KG1 (cell line): ENCODE measurements at places on chromosomes 1 and 21.

DNA sequence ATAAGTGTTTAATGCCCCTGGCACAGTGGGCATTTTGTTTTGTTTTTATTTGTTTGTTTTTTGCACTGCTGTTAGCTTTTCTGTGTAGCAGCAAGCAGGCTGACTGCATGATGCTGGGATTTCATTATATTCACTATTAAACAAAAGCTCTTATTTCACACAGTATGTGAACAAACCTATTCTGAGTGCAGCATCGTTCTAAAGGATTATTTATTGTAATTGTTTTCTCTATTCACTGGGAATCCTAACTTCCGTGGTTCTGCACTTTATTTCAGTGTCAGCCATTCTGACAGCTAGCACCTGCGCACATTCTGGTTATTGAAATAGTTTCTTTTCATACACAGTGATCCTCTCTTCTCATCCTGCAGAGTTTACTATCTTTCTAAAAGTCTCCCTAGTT is 595.0 kb downstream of the NEGR1 start:
- DNase-seq, result no peak

DNA sequence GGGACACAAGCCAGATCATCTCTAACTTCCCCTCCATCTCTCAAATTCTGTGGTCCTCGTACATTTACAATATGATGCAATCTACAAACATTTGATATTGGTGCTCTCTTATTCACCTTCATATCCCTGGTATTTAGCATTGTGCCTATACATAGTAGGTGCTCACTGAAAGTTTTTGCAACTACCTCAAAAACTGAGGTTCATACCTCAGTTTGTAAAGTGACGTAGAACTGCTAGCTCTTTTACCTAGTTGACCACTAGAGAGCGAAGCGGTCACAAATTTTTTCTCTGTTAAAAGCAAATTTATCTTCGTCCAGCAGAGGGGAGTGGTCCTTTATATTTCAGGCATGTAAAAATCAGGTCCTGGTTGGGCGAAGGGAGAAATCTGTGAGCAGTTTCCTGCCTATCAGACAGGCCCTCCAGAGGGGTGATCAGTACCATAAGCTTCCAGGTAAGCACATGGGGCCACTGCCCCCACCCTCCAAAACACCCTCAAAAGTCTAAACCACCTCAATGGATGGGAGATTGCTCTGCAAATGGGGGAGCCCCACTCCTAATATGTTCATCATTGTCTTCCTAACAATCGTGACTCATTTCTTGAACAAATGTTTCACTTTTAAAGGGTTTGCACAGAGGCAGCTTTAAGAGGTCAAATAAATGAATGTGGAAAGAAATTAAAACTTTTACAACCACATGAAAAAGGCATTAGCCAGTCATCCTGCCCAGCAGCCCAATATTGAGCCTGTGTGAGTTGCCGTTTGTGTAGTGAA is 10.6 kb upstream of the HLCS start:
- no peak for DNase-seq

DNA sequence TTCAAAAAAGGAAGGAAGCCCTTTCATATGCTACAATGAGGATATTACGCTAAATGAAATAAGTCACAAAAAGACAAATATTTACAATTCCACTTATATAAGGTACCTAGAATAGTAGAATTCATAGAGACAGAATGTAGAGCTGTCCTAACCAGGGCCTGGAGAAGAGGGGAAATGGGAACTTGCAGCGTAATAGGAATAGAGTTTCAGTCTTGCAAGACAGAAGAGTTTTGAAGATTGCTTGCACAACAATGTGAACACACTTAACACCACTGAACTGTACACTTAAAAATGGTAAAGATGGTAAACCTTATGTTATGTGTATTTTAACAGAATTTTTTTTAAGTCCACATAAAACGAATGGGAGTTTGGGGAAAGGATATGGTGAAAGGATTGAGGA is 2.9 kb downstream of the CD1B start:
- no peak for DNase-seq

DNA sequence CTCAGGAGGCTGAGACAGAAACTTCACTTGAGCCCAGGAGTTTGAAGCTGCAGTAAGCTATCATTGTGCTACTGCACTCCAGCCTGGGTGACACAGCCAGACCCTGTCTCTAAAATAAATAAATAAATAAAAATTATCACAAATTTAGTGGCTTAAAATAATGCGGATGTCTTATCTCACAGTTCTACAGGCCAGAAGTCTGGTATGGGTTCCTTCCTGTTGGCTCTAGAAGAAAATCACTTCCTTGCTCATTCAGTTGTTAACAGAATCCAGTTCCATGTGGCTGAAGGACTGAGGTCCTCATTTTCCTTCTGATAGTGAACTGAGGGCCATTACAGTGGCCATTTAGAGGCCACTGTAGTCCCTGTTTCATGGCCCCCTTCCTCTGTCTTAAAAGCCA is 94.6 kb upstream of the S1PR1 start:
- no peak for DNase-seq

DNA sequence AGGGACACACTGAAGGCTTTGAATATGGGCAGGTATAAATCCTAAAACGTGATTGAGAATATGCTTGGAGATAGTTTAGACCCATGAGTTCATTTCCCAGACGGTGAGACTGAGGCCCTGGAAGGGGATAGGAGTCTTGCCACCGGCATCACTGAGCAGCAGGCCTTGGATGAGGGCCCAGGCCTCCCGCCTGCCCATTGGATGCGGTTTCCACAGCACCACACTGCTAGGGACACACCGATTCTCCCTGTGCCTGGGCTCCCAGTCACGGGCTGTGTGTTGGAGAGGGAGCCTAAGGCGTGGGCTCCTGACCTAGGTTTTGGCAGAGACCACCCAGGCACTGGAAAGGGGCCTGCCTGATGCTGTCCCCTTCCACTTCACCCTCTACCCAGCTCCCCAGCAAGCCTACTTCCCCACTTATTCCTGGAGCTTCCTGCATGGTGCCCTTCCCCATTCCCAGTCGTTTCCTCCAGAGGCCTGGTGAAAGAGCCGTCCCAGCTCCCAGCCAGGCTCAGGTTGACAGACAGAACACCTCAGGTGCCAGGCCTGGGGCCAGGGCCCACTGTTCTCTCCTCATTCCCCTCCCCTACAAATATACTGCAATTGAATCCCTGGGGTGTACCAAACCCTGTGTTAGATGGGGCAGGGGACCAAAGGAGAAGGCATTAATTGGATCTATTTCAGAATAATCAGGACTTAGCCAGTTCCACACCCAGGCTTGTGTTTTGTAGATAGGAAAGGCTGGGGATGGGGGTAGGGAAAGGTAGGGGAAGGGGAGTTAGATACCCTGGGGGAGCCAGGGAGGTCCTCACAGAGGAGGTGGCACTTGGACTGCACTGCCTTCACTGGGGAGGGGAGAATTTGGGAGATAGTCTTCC is 3.4 kb downstream of the FOXO6 start:
- no peak for DNase-seq

GRCh38 chr1:19430121-19431068 is 54.9 kb downstream of the CAPZB start:
- DNase-seq, result no peak

- no peak for DNase-seq
Measured at GRCh38 chr1:107626073-107626796, 338.7 kb downstream of the VAV3 start.

DNA sequence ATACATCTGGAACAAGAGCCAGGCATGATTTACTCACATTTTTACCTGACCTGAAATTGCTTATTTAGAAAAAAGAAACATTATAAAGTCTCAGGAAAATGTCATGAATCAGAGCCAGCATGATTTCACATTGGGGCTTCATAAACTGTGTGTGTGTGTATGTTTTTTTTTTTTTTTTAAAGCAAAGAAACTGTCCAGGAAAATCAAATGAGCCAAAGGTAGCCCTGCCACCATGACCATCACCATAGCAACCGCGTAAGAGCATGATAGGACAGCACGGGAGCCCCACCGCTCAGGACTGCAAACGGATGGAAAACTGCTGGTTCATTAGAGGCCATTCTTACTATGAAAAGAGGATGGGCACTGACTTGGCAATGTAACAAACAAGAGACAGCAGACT is 139.2 kb downstream of the NTMT2 start:
- no peak for DNase-seq

GRCh38 chr1:44032170-44032790 is 1.0 kb upstream of the SLC6A9 start:
- no peak for DNase-seq

DNA sequence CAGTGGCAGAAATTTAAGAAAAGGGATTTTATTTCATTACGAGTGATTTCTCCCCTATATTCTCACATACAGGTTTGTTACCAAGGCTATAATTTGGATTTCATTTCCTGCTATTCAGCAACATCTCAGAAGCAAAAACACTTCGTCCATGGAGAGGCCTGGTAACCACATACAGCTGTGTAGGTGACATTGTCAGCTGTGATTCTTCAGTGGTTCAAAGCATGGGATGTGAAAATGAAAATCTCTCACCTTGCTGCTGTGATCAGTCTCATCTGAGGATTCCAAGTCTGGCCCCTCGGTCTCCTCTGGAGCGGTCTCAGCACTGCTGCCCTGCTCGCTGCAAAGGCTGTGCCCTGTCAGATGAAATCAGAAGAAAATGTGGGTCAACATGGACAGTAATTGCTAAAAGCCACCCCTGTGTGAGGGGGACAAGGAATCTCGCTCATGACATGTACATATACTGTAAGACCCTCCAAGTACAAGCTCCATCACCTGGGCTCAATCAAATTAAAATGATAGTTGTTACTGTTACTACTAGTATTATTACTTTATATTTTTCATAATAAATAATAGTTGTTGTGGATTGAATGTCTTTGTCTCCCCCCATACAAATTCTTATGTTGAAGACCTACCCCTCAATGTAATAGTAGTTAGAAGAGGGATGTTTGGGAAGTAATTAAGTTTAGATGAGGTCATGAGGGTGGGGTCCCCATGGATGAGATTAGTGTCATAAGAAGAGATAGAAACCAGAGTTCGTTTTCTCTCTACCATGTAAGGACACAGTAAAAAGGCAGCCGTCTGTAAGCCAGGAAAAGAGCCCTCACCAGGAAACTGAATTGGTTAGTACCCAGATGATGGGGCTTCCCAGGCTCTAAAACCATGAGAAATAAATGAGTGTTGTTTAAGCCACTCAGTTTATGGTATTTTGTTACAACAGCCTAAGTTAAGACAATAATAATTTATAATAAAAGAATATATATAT is 126.7 kb upstream of the KRTAP19-8 start:
- DNase-seq, result no peak

DNA sequence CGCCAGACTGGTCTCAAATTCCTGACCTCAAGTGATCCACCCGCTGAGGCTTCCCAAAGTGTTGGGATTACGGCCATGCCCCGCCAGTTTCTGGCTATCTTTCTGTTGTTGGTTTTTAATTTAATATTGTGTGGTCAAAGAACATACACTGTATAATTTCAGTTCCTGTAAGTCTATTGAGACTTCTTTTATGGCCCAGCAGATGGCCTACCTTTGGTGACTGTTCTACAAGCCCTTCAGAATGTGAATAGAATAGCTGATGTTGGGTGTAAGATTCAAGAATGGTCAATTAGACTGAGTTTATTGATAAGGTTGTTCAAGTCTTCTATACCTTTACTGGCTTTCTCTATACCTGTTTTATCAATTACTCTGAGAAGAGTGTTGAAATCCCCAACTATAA is 10.7 kb downstream of the HES2 start:
- DNase-seq, result no peak

- no peak for DNase-seq
Measured at GRCh38 chr1:172394811-172395210, 25.7 kb upstream of the C1orf105 start.

- DNase-seq, result no peak
Measured at GRCh38 chr1:94096797-94097549, 24.0 kb downstream of the ABCA4 start.

DNA sequence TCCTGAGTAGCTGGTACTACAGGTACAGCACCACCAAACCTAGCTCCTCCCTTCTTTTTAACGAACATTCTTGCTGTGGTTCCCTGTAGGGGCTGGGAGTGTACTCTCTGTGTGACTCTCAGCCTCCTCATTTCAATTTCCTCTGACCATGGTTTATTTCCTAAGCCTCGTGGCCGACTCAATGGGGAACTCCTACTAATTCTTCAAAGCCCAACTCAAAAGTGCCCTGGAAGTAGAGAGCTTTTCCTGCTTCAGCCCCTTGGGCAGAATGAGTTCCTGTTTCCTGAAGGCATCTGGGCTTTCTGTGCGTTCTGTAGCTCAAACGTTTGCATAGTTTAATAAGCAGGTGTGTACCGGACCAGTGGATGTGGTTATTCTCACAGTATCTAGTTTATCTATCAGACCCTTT is 70.9 kb upstream of the ACOT11 start:
- DNase-seq, result no peak

DNA sequence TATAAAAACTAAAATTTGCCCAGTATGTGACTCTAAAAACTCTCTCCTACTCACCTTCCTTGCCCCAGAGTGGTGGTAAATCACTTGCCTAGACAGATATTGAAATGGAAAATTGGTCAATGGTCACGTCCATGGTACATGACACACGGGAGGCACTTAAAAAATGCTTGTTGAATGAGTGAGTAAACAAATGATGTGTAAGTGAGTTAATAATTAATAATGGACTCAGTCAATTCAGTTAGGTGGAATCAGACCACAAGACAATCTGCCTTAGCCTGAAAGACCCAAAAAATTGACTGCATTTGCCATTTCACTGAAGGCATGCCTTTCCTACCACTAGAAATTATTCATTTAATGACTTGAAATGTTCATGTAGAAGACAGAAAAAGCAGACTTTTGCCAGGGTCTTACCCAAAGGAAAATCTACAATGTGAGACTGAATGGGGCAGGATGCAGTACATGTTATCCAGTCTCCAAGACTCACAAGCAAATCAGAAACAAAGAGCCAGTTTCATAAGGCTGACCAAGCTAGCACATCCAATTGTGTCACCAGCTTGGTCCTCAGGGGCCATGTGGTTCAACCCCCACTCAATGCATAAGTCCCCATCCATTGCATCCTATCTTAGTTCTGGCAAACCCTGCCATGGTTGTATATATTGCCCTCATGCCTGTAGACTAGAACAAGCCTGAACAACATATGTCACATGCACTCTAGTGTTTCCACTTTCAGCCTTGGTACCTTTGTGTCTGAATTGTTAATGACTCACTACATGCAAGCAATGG is 73.6 kb downstream of the TBX15 start:
- no peak for DNase-seq

GRCh38 chr21:31253684-31254083 is 90.4 kb downstream of the TIAM1 start:
- no peak for DNase-seq

GRCh38 chr21:15797577-15798363 is 68.0 kb downstream of the USP25 start:
- DNase-seq, result no peak

- DNase-seq, result no peak
Measured at GRCh38 chr1:231561647-231562383, 33.3 kb downstream of the TSNAX start.

GRCh38 chr1:166470441-166470840 is 303.6 kb upstream of the FAM78B start:
- DNase-seq, result no peak

DNA sequence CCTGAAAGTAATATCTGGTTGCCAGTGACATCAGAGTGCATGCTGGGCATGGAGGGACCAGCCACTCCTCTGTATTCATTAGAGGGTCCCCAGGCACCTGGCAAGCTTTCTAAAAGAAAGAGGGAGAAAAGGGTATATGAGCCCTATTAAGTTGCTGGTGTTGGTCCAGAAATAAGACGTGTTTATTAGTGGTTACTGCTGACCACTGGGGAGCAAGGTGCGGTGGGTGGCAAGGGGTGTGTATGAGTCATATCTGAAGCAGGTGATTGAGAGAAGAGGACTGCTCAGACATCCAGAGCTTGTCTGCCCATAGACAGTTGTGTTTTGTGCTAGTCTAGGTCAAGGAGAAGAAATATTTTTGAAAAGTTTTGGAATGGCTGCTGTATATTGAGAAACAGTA is 298.1 kb downstream of the TM2D1 start:
- DNase-seq, result no peak

- DNase-seq, result no peak
Measured at GRCh38 chr1:79124756-79125155, 118.2 kb upstream of the ADGRL4 start.
